ENCODE measurements at places on chromosomes 3 and 15.
A peak's percentile ranks its signal among the peaks of the same experiment; 100 is the strongest.

- no peak for DNase-seq
These were observed 123.2 kb upstream of the RAP2B start for GRCh38 chr3:153038779-153039178.

- peak; percentile 52 for DNase-seq
These were observed at the start of gene CNTN4 for GRCh38 chr3:2098398-2099027. Gene CNTN4, plus strand, starts transcription at chr3:2098866.

- DNase-seq = no peak
These were observed 75.7 kb downstream of the TMEM266 start for GRCh38 chr15:76135516-76135915.

DNA sequence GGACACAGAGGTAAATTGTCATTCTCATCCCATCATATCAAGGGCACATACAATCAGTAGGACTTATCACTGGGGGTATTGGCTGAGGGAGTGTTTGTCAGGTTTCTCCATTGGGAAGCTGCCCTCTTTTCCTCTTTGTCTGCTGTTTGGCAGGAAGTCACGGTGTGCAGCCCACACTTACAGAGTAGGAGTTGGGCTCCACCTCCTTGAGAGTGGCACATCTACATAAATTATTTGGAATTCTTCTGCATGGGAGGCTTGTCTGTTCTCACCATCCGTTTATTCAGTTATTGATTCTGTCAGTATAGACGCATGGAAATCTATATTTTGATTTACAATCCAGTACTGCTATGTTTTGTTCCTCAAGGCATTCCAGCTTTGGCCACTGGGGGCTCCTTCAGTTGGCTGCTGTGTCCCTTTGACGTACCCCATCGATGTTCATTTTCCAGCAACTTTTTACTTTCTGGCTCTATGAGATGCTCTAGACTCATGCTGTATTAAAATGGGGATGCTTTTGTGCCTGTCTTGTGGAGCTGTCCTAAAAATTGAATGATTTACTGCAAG, 200.3 kb downstream of the SLCO3A1 start:
- DNase-seq = no peak
